Stimulated activated CD4-positive, alpha-beta T cell treated with anti-CD3 and anti-CD28 coated beads, Interleukin-15, amount 100 ng/mL, for 48 hours (primary cell): ENCODE measurements at places on chromosomes 12 and 14.
A peak's percentile ranks its signal among the peaks of the same experiment; 100 is the strongest.

GRCh38 chr14:85175556-85175955, 354.4 kb upstream of the FLRT2 start:
- no peak for DNase-seq

DNA sequence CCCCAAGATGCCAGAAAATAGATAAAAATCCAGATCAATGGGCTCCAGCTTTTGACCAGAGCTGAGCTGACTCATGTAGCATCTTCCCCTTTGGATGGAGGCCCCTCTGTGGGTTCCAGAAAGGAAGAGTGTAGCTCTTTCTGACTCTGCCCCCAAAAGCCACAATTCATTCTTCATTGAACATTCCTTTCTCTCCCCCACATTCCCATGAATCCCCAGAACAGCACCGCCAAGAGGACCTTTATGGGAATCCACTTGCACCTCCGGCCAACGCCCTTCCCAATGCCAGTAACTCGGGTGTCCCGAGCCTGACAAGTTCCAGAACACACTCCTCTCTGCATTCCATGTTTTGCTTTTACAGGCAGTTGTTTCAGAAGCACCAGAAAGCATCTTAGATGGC, 210.6 kb upstream of the DIO3 start:
- no peak for DNase-seq

DNA sequence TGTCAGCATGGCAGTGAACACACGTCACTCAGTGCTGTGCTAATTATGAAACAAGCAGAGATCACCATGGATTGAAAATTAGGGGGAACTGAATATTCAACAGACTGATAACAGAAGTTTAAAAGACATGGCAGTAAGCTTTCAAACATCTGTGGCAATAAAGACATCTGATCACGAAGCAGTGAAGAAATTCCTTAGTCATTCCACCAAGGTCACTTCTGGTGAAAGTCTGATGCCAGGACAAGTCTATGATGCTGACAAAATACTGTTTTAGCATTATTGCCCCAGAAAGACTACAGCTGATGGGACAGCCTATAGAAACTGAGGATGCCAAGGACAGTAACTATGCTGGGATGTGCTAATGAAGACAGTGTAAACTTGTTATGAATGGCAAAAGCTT, 126.9 kb upstream of the RBM19 start:
- no peak for DNase-seq

DNA sequence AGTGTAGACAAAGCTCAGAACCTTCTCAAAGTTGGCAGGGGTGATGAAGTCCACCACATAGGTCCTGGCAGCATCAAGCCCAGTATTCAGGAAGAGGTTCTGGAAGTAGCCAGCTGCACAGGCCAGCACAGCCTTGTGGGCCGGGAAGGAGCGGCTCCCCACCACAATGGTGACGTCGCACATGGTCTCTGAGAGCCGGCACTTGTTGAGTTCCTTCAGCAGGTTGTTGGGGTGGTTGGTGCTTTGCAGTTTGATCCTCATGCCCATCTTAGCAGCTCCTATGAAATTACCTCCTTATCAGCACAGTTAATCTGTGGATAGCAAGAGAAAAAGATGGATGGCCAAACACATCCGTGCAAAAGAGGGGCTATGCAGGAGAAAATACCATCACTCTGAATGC, 1.7 kb downstream of the ZBTB39 start:
- DNase-seq = no peak

GRCh38 chr12:96422192-96422591, 22.0 kb upstream of the CDK17 start:
- no peak for DNase-seq

GRCh38 chr12:104930388-104931326, 27.4 kb downstream of the SLC41A2 start:
- peak; percentile 36 for DNase-seq

DNA sequence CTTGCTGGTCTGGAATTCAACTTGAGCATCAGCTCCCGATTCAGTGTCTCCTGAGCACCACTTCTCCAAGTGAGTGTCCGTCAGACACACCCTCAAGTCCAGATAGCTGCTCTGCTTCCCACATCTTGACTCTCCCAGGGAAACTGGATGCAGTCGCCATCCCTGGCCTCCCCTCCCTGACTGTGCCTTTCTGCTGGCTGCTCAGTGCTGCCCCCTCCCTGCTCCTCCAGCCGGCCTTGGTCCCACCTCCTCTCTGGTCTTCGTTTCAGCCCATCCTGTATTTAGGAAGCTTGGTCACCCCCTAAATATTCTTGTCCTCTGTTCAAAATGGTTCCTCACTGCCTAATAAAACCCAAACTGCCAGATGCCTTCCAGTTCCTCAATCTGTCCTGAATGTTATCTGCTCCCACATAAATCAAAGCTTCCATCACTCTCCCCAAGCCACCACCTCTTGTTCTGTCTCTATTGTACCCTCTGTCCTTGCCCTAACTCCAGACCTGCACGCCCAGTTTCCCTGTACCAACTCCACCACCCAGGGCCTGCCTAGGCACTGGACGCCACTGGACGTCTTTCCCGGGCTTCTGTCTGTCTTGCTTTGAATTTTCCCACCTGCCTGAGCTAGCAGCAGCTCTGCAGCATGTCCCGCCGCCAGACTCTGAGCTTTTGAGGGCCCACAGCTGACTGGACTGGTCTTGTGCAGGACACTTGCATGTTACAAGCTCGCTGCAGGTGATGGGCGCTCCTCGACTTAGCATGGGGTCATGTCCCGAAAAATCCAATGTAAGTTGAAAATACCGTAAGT, 33.8 kb downstream of the CCDC92 start:
- DNase-seq = no peak

DNA sequence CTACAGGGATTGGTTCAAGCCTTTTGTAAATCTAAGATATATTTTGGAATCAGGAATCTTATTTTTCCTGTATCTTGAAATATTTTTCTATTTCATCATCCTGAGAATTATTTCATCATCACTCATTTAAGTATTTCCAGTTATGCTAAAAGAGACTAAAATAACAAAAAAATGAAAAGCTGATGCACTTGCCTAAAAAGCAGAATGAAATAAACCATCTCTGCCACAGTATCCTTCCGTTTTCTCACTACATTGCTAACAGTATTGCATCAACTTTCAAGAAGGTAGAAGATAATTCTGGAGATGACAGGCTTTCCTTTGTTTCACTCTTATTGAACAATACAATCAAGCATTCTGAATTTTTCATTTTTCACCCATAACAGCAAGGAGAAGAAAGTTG, 31.1 kb upstream of the EIF5 start:
- DNase-seq = no peak

DNA sequence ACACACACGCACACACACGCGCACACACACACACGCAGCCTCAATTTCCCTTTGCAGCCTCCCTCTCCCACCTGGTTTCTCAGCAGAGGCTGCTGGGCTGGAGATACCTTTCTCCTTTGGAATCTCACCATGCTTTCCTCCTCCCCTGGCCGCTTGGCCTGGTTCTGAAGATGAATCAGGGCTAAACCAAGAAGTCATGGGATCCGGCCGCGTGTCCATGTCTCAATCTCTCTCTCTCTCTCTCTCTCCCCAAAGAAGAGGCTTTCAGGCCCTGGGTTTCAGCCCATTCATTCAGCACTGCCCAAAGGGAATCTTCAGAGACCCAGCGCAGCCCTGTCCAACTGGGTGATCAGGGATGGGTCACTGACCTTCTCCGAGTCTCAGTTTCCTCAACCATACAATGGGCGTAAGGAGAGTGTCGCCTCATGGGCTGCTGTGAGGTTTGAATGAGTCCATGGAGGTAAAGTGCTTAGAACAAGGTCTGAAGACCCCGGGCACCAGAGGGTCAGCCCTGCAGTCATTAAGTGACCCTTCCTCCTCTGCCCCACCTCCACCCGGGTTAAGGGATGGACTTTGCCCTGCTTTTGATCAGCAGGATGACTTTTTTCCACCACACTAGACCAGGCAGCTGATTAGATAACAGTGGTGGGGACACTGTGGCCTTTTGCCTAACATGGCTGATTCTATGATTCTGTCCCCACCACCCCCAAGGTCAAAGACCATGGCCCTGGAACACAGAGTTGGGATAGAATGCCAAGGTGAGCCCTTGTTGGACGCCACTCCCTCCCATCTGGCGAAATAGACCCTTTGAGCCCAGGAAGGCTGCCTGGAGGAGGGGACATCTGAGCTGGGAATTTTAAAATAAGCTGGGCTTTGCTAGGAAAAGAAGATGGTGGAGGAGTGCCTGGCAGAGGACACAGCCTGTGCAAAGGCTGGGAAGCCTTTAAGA, 42.1 kb downstream of the SCARB1 start:
- DNase-seq = no peak

GRCh38 chr12:85237327-85237726, 42.7 kb upstream of the ALX1 start:
- no peak for DNase-seq

DNA sequence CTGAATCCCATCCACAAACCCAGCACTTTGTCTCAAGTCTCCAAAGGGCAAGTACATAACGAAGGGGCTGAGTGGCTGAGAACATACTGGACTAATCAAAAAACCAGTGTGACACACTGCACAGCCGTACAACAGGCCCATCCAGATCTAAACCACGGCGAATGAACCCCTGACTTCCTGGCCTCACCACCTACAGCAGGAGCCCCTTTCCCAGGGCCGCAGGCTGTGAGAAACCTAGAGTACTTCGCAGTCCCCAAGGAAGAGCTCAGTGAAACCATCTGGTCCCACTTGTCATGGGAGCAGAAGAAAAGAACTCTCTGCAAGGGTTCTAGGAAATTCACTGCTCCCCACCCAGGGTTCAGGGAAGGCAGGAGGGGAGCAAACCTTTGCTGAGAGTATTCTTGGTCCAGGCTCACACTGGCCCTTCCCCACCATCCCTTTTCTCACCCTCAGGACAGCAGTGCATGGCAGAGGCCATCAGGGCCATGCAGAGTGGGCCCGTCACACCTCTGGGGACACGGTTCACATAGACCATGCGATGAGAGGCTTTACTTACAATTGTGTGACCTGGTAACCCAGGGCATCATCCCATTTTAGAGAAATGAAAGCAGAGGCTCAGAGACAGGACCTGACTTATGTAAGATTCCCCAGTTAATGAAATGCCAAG, 192.8 kb downstream of the BCL11B start:
- DNase-seq = no peak

DNA sequence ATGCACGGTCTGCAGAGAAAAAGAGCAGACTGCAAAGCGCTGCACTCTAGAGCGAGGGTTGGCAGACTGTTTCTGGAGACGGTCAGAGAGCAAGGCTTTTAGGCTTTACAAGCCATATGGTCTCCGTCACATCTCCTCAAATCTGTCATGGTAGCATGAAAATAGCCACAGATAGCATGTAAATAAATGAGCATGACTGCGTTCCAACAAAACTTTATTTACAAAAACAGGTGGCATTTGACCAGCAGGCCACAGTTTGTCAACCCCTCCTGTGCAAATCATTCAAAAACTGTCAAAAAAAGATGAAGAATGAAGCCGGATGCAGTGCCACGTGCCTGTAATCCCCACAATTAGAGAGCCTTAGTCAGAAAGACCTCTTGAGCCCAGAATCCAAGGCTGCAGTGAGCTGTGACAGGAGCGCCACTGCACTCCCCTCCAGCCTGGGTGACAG, 18.9 kb downstream of the SYNE3 start:
- no peak for DNase-seq

GRCh38 chr12:116455540-116456329, 103.4 kb upstream of the MAP1LC3B2 start:
- DNase-seq = no peak

GRCh38 chr12:69106482-69107118, 132.8 kb upstream of the CPSF6 start:
- no peak for DNase-seq
